ENCODE measurements at places on chromosomes 12 and 14.

GRCh38 chr12:128791395-128792322, 32.1 kb downstream of the SLC15A4 start:
- DNase-seq = no peak

DNA sequence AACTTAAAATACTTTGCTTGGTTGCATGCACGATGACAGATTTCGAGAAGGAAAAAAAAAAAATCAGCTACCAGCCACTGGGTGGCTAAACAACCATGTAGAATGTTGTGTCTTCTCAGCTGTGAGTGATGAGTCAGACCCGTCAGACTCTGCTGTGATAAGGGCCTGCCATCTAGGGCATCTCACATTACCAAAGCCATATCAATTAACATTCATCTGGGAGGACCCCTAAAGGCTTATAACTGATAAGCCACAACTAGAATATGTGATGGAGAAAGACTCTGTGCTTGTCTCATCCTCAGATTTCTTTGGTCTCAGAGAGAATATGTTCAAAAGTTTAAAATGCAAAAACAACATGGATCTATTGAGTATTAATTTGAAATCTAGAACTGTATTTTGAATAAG, 111.5 kb downstream of the PAX9 start:
- no peak for DNase-seq

- DNase-seq = no peak
Measured at GRCh38 chr12:67112586-67112985, 156.6 kb upstream of the CAND1 start.

DNA sequence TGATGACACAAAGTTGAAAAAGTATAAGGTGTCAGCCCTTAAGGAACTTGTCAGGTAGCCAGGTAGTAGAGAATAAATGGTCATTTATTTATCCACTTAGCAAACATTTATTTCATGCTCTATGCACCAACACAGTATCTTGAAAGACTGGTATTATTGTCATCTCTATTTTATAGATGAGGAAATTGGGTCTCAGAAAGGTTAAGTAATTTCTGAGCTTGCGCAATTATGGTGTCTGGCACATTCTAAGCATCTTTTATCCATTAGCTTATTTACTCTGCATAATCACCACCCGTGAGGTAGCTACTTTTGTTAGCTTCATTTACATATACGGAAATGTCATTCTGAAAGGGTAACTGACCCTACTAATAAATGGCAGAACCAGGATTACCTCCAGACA, 2.5 kb upstream of the UTP20 start:
- no peak for DNase-seq

- DNase-seq = no peak
Measured at GRCh38 chr12:90562671-90563070, 392.3 kb downstream of the CCER1 start.

GRCh38 chr12:45663455-45663854, 66.1 kb upstream of the ARID2 start:
- no peak for DNase-seq

DNA sequence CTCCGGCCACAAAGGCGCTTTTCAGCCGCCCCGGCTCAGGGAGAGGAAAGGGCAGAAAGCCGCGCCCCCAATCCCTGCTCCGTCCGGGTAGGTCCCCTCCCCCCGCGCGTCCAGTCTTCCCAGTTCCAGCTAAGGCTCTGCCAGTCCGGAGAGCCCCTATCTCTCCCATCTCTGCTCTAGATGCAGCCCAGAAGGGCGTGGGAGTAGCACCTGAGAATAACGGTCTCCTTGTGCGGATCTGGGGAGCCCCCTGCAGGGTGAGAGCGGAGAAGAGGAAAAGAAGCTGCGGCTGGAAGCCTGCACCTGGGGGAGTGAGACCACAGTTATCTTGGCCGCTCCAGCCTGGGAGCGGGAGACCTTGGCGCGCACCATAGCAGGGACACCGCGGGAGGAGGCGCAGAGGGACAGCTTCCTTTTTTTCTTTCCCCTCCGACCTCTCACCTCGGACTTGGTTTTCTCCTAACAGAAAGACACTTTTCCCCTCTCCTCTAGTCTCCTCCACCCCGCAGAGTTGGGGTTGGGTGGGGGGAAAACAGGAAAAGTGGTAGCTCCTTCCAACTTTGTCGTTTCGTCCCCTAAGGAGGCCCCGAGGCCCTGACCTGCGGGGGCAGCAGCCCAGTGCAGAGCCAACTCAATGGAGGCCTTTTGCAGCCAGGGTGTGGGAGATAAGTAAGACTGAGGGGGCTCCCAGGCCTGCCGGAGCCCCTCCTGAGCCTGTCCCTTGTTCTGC, 2.4 kb downstream of the DHH start:
- peak; percentile 30 for DNase-seq

- no peak for DNase-seq
Measured at GRCh38 chr12:100164153-100164704, 21.6 kb upstream of the BLTP3B start.

DNA sequence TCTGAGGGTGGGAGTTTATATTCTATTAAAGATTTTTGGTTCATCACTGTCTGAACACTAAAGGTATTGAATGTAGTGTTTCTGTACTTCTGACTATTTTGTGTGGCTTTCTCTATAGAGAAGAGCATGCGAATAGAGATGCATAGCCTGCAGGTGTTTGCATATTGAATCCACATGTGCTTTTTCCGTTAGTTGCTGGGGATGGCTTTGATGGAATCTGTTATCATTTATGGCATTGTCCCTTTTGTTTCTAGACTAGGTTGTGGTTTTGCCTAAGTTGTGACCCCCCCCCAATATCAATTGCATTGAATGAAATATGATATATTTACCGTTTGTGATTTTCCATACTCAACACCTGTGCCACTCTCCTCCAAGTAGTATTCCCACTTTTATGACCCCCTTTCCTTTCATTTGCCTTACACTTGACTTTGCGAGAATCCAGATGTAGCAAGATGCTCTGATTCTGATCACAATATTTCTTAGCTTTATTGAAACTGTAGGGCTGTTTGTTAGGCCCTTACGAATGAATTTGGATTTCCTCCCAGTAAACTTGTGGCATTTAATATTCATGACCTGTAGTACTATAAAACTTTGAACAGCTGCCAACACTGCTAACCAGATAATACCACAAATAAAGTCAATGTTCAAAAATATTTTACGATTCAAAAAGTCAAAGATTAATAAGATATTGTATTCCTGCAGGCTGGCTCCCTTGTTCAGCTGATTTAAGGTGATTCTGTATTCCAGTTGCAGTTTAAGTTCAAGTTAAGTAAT, 176.4 kb downstream of the TMTC2 start:
- DNase-seq = no peak

DNA sequence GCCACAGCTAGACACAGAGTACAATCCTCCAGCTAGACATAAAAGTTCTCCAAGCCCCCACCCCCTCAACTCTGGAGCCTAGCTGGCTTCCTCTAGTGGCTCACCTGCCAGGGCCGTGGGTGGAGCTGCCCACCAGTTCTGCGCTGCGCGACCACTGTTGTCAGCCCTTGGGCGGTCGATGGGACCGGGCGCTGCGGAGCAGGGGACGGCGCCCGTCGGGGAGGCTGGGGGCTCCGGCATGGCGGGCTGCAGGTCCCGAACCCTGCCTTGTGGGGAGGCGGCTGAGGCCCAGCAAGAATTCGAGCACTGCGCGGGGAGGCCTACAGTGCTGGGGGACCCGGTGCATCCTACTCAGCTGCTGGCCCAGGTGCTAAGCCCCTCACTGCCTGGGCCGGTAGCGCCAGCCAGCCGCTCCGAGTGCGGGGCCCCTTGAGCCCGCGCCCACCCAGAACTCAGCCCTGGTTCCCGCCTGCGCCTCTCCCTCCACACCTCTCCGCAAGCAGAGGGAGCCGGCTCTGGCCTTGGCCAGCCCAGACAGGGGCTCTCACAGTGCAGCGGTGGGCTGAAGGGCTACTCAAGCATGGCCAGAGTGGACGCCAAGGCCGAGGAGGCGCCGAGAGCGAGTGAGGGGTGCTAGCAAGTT, 51.0 kb downstream of the RTN1 start:
- no peak for DNase-seq

- DNase-seq = no peak
Measured at GRCh38 chr12:6827437-6827911, 733 bp upstream of the P3H3 start.

GRCh38 chr12:4099276-4099675, 174.3 kb upstream of the CCND2 start:
- DNase-seq = no peak

GRCh38 chr14:49367696-49368095, 218.5 kb downstream of the RPS29 start:
- no peak for DNase-seq

- DNase-seq = no peak
Measured at GRCh38 chr14:48748151-48748675, 838.0 kb downstream of the RPS29 start.

DNA sequence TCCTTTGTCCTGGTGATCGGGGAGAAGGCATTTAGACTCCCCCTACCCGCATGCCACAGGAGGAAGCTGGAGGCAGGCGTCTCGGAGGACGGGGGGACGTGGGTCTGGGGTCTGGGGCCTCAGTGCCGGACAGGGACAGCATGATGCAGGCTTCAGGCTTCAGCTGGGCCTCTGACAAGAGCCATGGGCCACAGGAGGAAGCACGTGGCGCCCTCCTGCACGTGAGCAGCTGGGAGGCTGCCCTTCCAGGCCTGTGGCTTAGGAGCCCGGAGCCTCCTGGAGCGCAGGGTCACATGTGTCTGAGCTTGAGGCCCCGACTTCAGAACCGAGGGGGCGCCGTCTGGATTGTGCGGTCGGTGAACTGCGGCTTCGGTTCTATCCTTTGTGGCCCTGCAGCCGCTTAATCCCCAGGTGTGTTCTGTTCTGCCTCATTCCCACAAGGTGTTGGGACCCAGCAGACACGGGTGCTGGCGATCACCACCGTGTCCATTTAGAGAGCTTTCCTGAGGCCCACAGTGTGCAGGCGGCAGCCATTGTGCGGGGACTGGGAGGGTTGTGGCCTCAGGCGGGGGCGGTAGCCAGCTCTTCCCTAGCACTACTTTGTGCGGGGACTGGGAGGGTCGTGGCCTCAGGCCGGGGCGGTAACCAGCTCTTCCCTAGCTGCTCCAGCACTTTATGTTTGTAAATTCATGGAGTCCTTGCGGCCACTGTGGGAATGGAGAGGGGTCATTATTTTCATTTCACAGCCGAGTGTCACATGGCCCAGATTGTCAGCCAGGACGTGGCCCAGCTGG, 150.2 kb downstream of the ADGRD1 start:
- DNase-seq = no peak

DNA sequence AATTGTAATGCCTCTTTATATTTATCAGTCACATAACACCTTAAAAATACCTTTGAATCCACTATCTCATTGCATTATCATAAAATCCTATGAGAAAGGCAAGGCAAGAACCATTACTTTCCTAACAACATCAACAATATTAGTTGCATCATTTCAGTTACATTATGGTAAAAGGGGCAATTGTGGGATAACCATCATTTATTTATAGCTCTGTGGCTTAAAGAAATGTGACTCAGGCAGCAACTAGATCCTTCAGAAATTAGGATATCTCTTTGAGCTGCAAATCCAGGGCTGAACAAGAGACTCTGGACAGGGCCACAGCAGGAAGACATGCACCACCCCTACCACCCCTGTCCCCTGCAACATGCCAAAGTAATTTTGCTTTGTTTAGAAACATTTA, 36.4 kb downstream of the EPS8 start:
- DNase-seq = no peak

GRCh38 chr12:117874842-117875434, 93.9 kb downstream of the KSR2 start:
- peak; percentile 60 for DNase-seq

- no peak for DNase-seq
Measured at GRCh38 chr12:67716817-67717216, 68.3 kb downstream of the DYRK2 start.

- DNase-seq = peak; percentile 14
Measured at GRCh38 chr14:81436296-81437138, 36.4 kb upstream of the STON2 start.

GRCh38 chr12:50103767-50104321, at the start of gene GPD1:
Gene GPD1, plus strand, starts transcription at chr12:50104008. Its CDS starts 43 bp downstream, at chr12:50104051.
- no peak for DNase-seq

DNA sequence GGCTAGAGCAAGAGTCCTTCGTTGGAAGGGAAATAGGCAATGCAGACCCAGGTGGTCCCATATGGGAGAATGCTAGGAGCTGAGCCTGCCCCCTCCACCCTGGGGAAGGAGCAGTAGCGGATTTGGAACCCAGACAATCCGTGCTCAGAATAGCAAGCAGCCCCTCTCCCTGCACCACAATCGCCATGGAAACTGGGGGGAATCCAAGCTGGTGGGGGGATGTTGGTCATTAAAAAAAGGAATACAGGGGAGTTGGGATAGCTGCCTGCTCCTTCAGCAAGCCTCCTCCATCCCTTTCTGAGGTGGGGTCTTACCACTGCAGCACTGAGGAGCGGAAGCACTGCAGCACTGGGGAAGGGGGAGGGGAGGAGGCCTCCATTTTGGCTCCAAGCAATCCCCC, 2.9 kb downstream of the RND1 start:
- DNase-seq = no peak

GRCh38 chr12:89690925-89691324, 17.7 kb downstream of the ATP2B1 start:
- DNase-seq = no peak

Measured in T follicular helper cell (primary cell).